Myocyte (in vitro differentiated cells): ENCODE measurements at places on chromosomes 2 and 18. TPM values are rescaled to one million over a fixed set of nuclear protein-coding genes. Genes with fewer than 3 reads are reported as not detected.

DNA sequence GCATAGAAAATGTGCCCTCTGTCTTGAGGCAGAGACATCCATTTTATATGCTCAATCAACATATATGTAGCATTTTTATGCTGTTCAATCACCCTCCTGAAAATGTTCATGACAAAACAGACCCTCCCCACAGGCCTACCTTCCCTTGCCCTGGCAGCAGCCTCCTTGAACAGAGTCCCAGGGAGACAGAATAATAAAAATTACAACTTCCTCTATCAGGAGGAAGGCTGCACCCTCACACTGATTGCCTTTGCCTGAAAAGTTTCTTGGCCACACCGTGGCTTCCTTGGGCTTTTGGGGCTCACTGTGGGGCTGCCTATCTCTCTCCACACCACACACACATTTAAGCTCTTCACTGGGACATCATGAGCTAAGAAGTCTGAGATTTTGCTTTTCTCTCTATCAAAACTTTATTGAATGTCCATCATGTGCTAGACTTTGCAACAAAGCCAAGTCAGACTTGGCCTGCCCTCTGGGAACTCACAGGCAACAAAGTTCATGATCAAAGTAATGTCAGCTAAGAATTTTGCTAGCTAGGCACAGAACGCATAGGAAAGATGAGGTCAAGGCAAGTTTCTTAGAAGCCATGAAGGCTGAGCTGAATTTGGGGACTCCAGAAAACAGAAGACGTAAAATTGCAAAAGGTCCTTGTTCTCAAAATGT, 101.6 kb downstream of the BCL2L11 start:
- no peak for DNase-seq

- no peak for DNase-seq
These were observed 1.4 kb downstream of the CAD start for GRCh38 chr2:27218614-27219013.

ACMSD gene
- not detected in 2 replicates for total RNA-seq

DNA sequence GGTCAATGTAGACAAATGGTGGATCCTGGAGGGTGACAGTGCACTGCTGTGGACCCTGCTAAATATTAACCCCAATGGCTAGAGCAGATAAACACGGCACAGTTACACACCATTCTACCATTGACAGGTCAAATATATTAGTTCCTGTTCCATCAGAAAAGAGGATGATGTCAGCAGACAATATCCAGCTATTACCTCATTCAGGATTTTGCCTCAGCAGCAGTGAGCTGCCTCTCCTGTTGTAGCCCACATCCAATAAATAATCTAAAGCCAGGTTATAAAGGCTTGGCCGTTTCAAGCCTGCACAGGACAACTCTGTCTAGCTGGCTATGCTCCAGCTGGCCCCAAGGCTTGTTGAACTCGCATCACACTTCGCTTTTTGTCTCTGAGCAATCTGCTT, 31.6 kb upstream of the NETO1 start:
- no peak for DNase-seq

DNA sequence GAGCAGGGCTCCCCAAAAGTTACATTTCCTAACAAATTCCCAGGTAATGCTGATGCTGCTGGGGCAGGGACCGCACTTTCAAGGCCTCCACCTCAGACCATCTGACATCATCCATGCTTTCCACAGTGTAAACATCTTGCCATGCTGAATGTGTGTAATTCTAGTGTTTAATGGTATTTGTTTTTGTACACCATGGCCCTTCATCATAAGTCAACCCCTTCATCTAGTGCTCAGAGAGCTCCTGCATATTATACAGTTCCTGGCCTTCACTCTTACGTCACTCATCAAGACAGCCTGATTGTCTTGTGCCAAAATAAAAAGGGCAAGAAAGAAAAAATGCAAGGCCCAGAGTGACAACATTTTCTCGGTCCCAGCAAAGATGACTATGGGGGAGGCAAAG, 77.5 kb upstream of the ZFP36L2 start:
- DNase-seq, result no peak

- DNase-seq, result peak; percentile 26
These were observed 1.9 kb downstream of the SOS1 start for GRCh38 chr2:39118786-39119499.

OTOS gene
- not detected in 2 replicates for total RNA-seq

GRCh38 chr2:126720638-126721037, 64.7 kb downstream of the GYPC start:
- peak; percentile 34 for DNase-seq
